Fibroblast of skin of back (primary cell): ENCODE measurements at places on chromosomes 12 and 14.

GRCh38 chr12:28793581-28794151, 355.4 kb upstream of the FAR2 start:
- DNase-seq, result no peak

- DNase-seq, result peak; percentile 34
Observed at GRCh38 chr12:76085520-76085868, 1.0 kb upstream of the NAP1L1 start.

- no peak for DNase-seq
Observed at GRCh38 chr12:1852076-1852475, 31.7 kb downstream of the LRTM2 start.

DNA sequence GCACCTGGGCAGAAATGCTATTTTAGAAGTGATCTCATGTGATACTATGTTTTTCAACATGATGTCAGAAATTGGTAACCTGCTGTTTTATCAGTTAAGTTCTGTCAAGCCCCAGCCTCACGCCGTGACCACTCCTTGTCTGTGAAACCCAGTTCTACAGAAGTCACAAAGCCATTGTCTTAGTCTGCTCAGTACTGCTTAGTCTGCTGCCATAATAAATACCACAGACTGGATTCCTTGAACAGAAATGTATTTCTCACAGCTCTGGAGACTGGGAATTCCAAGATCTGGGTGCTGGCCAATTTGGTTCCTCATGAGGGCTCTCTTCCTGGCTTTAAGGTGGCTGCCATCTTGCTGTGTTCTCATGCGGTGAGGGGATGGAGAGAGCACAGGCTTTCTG, 176.9 kb downstream of the PRKCH start:
- DNase-seq, result peak; percentile 77

DNA sequence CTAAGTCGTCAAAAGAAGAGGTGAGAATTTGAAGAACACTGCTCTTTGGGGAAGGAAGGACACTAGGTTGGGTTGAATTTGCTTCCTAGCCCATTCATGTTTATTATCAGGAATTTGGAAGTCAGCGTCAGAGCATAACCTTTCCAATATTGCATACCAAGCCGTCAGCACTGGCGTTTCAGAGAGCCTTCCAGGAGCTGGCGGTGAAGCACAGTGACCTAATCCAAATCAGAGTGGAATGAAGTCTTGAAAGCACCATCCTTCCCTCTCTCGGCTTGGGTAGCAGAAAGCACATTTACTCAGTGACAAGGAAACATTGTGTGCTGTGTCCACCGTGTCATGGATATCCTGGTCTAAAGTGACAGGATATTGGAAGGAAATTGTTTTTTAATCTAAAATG, 240.3 kb upstream of the PELI2 start:
- no peak for DNase-seq

GRCh38 chr14:57866199-57866705, 360 bp upstream of the SLC35F4 start:
- DNase-seq, result no peak

DNA sequence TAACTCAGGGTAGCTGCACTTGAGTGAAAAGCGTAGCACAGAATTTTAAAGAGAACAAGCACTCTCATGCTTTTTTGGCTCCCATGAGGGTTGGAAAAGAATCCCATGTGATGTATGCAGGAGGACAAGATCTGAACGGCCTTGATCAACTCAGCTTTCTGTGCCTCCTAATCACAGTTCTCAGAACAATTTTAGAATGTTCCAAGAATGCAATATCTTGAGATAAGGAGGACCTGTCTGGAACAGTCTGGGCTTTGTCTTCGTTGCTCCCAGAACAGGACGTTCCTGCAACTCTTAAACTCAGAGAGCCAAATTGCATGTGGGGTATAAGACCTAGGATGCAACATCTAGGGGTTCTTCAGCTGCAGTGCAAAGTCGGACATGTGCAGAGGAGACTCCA, 582.7 kb downstream of the RERGL start:
- DNase-seq, result no peak

DNA sequence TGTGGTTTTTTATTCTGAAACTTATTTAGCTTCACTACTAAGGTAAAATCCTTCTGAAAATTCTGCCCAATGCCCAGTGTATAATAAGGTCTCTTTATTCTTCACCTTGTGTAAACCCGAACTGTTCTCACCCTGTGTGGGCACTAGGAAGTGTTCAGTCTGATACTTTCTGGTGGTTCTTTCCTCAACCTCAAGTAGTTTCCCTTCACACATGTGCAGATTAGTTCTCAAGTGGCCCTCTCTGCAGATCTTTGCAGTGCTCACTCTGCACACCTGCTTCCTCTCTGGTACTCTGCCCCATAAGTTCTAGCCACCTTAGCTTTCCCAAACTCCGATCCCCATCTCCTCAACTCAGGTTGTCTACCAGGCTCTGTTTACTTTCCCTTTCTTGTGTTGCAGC, 61.6 kb downstream of the RAD51B start:
- no peak for DNase-seq

GRCh38 chr14:100691395-100692056, 35.2 kb upstream of the DLK1 start:
- DNase-seq, result no peak

GRCh38 chr12:64611341-64612284, 1.3 kb downstream of the RASSF3 start:
- peak; percentile 20 for DNase-seq

- no peak for DNase-seq
Observed at GRCh38 chr12:128814411-128815261, 9.1 kb downstream of the SLC15A4 start.

DNA sequence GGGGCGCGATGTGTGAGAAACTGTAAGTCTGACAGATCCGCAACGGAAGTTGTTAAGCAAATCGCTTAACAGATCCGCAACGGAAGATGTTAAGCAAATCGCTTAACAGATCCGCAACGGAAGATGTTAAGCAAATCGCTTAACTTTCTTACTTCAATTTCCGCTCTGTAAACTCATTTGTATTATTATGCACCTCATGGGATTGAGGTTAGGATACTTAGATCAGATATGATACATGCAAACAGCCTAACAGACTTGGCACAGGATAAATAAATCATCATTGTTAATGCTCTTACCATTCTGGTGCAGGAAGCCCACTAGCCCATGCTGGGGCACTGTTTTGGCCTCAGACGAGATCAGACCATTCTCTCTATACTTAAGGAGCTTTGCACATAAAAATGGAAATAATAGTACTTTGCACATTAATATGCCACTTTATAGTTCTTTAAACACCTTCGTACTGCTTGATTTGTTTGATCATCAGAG, 399 bp downstream of the NCAPD2 start:
- DNase-seq, result no peak
